Stimulated activated naive CD8-positive, alpha-beta T cell treated with anti-CD3 and anti-CD28 coated beads, Interleukin-15, Interleukin-2, amounts not matched to agents 100 U/mL and 50 U/mL, for 24 hours (primary cell): ENCODE measurements at places on chromosomes 4 and X.

GRCh38 chr4:78058591-78059523 lies 1.7 kb downstream of the FRAS1 start:
- peak; percentile 11 for DNase-seq

DNA sequence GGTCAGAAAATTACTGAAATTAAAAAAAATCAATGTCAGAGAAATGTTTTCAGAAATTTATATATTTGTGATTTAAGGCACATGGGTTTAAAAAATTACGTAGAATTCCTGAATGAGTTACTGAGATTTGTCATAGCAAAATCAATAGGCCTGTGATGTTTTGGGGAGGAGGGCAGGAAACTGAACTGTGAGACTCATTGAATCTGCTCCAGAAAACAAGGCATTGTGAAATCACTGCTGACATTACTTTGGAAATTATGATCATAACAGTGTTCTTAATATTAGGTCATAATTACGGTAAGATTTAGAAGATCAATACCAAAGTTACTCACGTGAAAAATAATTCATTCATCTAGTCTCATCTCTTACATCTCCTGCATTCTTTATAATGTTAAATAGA lies 5.3 kb downstream of the FGF5 start:
- DNase-seq = no peak

- no peak for DNase-seq
Observed at GRCh38 chr4:75126058-75126457, 193.1 kb downstream of the PARM1 start.

DNA sequence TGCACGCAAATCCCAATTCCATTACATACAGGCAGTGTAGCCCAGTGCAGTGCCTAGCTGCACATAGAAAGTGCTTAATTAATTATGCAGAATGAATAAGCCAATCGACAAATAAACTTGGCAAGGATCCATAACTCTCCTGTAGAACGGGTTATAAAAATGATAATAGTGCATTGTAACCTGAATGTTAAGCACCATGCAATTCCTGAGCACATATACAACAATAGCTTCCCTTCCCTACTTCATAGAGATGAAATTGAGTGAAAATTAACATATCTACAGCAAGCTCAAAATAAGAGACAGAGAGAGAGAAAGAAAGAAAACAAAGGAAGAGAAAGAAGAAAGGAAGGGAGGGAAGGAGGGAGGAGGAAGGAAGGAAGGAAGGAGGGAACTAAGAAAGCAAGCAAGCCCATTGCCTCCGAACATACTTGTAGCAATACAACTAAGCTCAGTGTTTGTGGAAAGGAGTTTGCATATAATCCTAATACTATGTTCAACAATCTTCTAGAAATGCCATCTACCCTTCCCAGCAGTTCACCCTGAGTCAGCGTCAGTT lies 1074.0 kb upstream of the LCORL start:
- no peak for DNase-seq

- no peak for DNase-seq
Observed at GRCh38 chr4:179803857-179804256, 2361.6 kb upstream of the AGA start.

GRCh38 chrX:11944501-11944900 lies 186.5 kb downstream of the MSL3 start:
- DNase-seq = peak; percentile 2

GRCh38 chrX:14506866-14507265 lies 22.5 kb upstream of the GLRA2 start:
- no peak for DNase-seq

GRCh38 chr4:123127875-123128274 lies 205.5 kb upstream of the NUDT6 start:
- no peak for DNase-seq

DNA sequence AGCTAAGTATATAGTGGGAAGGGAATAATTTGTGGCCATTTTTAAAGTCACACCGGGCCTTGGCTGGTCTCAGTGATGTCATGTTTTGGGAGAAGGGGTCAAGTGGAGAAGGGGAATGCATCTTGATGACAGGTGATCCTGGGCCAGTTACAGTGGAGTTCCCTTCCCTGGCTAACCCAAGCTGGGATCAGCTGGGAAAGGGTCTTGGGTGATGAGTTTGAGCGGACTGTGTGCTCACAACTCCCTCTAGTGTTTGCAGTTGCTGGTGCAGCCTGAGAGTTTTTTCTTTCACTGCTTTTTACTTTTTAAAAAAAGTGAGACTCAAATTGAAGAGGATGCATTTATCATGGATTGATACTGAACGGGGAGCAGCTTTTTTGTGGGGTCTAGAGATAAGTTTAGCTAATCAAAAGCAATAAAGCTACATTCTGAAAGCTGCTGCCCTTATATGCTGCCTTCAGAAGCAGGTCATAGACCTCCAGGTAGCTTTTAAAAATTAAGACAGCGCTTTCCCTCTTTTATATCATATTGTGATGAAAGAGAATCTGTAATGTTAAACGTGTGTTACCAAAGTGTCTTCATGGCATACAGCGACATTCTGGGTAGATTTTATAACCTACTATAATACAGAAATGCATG lies 164.7 kb downstream of the DCLK2 start:
- DNase-seq = no peak

DNA sequence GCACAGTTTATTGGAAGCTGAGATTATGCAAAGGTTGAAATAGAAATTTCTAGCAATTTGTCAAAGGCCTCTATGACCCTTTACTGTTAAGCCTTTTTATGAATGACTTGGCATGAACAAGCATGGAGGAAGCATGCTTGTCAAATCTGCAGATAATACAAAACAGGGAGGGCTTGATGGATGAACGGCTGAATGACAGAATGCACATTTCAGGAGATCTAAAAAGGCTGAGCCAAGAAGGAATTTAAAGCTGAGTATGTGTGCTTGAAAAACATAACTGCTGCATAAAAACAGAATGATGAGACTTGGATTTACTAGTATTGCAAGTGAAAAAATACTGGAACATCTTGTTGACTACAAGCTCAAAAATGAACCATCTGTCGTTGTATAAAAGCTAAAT lies 29.0 kb upstream of the UBE2K start:
- DNase-seq = no peak

DNA sequence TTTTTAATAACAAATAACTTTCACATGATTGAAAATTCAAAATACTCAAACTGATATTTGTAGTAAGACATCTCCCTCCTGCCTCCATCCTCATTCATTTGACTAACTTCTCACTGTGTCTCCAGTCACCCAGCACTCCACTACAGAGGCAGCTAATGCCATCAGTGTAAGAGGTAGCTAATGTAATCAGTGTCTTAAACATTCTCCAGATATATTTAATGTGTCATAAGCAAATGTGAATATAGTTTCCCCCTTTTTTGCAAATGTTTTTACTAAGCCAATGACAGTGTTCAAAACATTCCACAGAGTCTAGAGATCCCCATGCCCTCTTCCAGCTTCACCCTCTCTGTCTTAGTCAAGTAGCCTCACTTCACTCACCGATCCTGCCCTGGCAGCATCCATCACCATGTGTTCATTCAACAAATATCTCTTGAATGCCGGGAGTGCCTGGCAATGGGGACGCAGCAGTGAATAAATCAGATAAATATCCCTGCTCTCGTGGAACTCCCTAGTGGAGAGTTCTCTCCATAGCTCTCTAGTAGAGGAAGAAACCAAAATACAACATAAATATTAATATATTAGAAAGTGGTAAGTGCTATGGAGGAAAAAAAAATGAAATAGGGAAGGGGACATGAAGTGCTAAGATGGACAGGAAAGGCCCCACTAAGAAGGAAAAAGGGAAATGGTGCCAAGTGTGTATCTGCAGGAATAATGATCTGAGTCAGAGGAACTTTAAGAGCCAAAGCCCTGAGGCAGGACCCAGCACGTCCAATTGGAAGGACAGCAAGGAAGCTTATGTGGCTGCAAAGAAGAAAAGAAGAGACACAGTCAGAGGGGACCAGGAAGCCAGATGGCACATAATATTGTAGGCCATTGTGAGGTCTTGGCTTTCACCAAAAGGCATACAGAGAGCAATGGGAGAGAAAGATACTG lies 18.7 kb downstream of the SCFD2 start:
- DNase-seq = no peak

DNA sequence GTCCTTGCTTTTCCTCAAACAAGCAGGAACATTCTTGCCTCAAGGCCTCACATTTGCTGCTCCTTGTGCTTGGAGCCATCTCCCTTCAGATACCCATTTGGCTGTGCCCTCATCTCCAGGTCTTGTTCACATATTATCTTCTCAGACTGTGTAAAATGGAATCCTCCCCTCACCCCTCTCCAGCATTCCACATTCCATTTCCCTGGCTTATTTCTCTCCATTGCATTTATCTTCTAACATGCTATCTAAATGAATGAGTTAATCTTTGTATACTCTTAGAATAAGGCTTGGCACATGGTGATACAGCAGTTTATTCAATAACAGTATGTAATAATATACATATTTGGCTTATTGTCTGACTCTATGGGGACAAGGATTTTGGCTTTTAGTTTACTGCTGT lies 8.8 kb upstream of the GALNT7 start:
- DNase-seq = no peak

- DNase-seq = peak; percentile 64
Observed at GRCh38 chr4:40916880-40917279, 167.1 kb downstream of the NSUN7 start.

GRCh38 chr4:153488006-153488891 lies 22.1 kb downstream of the TMEM131L start:
- peak; percentile 84 for DNase-seq

DNA sequence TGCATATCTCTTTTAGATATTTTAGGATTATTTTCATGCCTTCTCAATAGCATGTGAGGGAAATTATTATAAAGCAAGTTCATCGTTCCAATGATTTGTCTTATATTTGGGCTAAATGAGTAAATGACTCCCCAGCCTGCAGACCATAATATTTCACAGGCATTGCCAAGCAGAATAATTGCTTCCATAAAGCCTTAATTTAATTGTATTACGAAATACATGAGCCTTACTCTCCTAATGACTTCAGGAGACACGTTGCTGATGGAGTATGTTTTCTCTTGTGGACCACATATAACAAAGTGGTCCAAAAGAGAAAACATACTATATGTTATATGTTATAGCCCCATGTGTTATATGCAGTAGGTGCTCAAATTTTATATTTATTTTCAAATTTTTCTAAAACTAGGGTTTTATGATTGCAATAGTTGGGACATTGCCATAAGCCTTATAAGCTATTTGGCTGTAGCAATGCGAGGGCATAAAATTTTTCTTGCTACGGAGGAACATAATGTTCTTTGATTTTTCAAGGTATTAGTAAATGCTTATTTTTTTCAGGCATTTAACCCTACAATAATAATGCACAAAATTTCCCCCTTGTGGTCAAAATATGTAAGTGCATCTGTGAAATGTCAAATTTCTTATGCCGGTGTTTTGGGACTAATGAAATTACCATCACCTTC lies 26.2 kb upstream of the TMPRSS11D start:
- no peak for DNase-seq

GRCh38 chr4:154954117-154954516 lies 173.0 kb downstream of the RBM46 start:
- DNase-seq = no peak

- DNase-seq = no peak
Observed at GRCh38 chr4:18025288-18025687, 3.7 kb upstream of the LCORL start.

DNA sequence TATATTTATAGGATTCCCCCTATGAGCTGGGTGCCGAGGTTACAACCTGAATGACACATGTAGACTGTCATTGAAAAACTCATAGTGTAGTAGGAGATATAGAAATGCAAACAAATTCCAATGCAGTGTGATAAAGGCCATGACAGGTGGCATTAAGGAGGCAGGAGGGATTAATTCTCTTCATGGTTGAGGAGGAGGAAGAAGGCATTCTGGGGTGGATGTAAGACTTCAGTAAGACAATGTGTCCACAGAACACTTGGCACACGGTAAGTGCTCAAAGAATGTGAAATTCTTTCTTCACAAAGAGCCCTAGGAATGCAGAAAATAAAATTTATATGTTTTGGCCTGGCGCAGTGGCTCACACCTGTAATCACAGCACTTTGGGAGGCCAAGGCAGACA lies 136.5 kb downstream of the RBM47 start:
- DNase-seq = no peak

DNA sequence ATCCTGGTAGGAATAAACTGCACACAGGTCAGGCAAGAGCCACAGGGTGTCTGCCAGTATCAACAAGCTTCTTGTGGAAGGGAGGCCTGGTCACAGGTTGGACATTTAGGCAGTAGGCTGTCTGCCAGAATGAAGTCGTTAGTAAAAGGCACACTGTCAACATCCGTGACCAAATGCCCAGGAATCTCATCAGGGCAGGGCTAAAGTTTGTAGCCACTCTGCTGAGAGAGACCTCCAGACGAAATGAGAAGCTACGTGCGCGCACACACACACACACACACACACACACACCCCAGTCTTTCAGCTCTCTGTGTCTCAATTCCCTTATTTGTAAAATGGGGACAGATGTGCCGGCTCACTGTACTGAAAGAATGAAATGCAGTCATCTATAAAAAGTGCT lies 408.7 kb upstream of the ZFP42 start:
- no peak for DNase-seq

- no peak for DNase-seq
Observed at GRCh38 chr4:141686879-141687278, 50.5 kb downstream of the IL15 start.

DNA sequence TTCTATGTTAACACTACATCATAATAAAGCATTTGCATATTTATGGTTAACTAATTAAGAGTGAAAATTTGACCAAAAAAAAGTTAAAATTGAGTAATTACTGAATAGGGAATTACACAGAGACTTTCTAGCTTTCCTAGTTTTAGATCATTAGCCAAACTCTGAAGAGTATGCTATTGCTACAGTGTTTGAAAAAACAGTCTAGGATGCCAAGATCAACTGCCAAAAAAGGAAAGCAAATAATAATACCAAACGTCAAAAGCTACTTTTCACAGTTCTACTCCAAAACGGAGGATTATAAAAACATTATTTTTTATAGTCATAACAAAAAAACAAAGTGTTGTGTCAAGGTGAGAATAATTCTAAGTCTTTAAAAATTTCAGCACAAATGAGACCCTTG lies 359.8 kb upstream of the CTSO start:
- DNase-seq = no peak

- no peak for DNase-seq
Observed at GRCh38 chr4:94814237-94814636, 56.5 kb downstream of the BMPR1B start.

DNA sequence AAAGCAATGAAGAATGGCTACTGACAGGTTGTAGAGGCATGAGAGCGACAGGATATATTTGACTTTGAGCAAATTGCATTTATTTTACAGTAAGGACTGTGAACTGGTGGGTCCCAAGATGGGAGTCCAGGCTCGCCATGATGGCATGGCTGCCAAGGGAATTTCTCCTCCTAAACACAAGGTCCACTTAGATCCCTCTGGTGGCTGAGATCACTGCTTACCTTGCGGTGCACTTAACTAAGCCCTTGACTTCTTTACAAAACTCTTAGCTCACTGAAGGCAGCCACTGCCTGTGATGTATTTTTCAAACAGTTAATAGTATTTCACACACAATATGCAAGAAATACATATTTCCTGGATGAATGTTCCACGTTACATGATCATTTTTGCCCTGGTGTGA lies 50.3 kb upstream of the SORBS2 start:
- DNase-seq = no peak

DNA sequence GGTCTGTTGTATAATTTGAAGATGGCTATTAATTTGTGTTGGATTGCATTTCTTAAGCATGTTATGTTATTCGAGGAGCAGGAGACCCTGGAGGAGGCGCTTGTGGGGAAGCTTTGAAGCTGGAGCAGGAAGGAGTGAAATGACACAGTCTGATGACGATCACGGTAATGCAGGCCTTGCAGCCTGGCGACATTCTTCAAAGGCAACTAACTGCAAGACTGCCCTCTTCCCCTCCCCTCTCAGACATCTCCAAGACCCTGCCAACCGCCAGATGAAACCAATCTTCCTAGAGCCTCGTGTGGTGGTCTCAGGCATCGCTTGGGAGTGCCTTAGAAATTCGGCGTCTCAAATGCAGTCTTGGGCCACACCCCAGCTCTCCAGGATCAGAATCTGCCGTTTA lies 16.1 kb downstream of the CLCN4 start:
- no peak for DNase-seq
